Right renal pelvis (tissue), 4 donors: ENCODE measurements at places on chromosomes 2 and 18. TPM values are rescaled to one million over a fixed set of nuclear protein-coding genes. Genes with fewer than 3 reads are reported as not detected.

AAMP gene
- 117 TPM for polyA plus RNA-seq

RGPD8 gene
- polyA plus RNA-seq: 3.9 TPM

CDKL4 gene
- 0.69 TPM for polyA plus RNA-seq

LONRF2 gene
- 3.2 TPM for polyA plus RNA-seq

PRKAG3 gene
- polyA plus RNA-seq: 0.05 TPM

MTLN gene
- 12.8 TPM for polyA plus RNA-seq

CYP27A1 gene
- 57.6 TPM for polyA plus RNA-seq

ABCB11 gene
- polyA plus RNA-seq: not detected

KYNU gene
- 6.1 TPM for polyA plus RNA-seq

TSN gene
- polyA plus RNA-seq: 96.6 TPM

KCNG2 gene
- polyA plus RNA-seq: 0.15 TPM

CD207 gene
- polyA plus RNA-seq: not detected

DNA sequence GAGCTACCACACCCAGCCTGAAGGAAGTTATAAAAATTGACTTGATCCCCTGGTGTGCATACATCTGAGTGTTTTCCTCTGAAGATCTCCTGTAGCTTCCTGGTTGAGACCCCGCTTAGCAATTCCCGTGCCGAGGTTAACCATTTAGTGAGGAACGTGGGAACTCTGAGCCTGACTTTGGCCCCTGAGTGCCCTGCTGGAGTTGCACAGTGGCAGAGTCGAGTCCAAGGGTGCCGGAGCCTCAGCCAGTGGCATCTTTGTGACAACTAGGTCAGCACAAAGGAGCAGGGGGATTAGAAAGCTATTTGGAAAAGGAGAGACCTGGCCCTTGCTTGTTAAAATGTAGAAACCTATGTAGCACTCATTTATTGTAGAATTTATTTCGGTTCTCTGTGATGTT lies 561.2 kb upstream of the SALL3 start:
- no peak for DNase-seq

GRCh38 chr2:18721038-18721922 lies 131.9 kb upstream of the NT5C1B start:
- DNase-seq: no peak

GRCh38 chr2:99903981-99904380 lies 238.4 kb downstream of the AFF3 start:
- DNase-seq: no peak

DNA sequence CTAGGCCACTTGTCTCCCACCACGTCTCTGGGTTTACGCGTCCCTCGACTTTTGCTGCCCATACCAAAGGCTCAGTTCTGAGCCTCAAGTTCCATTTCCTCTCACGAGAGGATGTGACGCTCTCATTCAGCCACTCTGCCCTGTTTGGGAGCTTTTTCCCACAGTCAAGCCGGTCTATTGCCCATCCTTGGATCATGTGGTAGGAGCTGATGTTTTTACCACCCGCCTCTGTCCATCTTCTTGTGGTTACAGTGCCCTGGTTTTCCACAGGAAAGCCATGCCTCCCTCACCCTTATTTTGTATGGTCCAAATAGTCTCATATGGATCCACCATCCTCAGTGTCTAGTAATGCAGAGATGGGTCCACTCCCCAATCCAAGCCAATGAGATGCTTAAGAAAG lies 20.4 kb downstream of the FBXO36 start:
- no peak for DNase-seq

DNA sequence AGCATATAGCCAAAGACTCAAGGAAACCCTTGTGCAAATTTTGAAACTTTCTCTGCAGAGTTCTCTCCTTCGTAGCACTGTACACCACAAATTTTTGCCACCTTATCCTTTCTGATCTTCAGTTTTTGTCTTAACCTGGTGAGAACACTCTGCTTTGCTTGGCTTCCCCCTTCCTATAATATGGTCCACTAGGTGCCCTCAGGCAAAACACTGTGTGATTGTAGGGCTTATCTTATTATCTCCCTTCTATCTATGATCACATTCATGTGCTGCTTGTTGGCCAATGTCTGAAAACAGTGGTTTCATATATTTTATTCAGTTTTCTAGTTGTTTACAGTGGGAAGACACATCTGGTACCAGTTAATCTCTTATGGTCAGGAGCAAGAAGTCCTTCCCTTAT lies 111.1 kb downstream of the MTX2 start:
- DNase-seq: no peak

GRCh38 chr18:9720327-9720726 lies 12.2 kb downstream of the RAB31 start:
- no peak for DNase-seq

- DNase-seq: no peak
Observed at GRCh38 chr2:193124815-193125214, 930.1 kb upstream of the TMEFF2 start.

GRCh38 chr18:24942144-24942543 lies 409.8 kb downstream of the ZNF521 start:
- no peak for DNase-seq

- DNase-seq: no peak
Observed at GRCh38 chr2:72894514-72894913, 7.3 kb downstream of the SPR start.

- DNase-seq: no peak
Observed at GRCh38 chr2:5849562-5849961, 157.4 kb downstream of the SOX11 start.

DNA sequence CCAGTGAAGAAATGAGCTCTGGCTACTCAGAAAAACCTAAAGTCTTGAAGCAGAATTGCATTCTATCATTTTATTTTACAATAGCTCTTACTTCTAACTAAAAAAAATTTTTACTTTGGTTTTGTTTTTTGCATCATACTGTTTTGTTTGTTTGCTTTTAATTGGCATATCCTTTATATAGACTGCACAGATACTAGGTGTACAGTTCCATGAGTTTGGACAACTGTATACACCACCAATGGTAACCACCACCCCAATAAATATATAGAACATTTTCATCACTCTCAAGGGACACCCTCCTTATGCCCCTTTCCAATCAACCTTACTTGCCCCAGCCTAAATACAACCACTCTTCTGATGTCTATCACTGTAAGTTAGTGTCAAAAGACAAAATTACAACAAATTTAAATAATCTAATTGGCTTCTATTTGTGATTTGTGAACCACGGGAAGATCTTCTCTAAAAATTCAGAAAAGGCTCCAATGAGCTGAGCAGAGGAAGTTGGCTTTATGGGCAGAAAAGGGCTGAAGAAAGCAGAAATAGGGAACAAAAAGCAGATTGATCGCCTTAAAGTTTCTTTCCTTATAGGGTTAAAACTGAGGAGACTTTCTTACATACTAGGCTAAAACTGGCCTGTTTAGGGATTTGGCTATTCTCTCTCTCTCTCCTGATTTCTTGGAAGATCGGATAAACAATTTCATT lies 22.2 kb upstream of the SOS1 start:
- no peak for DNase-seq

- no peak for DNase-seq
Observed at GRCh38 chr2:20737505-20737904, 70.6 kb downstream of the GDF7 start.

DNA sequence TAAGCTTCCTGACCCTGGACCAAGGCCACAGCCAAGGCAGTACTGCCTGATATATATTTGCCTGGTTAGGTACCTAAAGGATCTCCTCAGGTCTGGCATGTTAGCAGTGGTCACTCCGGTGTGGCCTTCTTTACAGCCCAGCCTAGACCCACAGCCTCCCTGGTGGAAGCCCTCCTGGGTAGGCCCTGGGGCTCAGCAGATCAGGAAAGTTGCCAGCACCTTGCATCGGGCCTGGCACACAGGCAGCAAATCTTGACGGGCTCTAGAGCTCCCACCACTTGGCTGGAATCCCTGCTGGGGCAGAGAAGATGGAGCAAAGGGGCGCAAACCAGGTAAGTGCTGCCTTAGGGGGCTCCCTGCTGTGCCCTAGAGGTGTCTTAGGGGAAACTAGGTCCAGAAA lies 40.9 kb upstream of the ATP6V1B1 start:
- DNase-seq: no peak
